ENCODE measurements at places on chromosomes 11 and 22. TPM values are rescaled to one million over a fixed set of nuclear protein-coding genes. Genes with fewer than 3 reads are reported as not detected.
A peak's percentile ranks its signal among the peaks of the same experiment; 100 is the strongest.

GRCh38 chr11:11349106-11349825, 3.8 kb downstream of the CSNK2A3 start:
- DNase-seq, result no peak

- DNase-seq, result no peak
Measured at GRCh38 chr11:73671701-73672100, 25.3 kb downstream of the PLEKHB1 start.

The OR4C12 gene
- not detected for total RNA-seq

The RCOR2 gene
- total RNA-seq, result 2.1 TPM

DNA sequence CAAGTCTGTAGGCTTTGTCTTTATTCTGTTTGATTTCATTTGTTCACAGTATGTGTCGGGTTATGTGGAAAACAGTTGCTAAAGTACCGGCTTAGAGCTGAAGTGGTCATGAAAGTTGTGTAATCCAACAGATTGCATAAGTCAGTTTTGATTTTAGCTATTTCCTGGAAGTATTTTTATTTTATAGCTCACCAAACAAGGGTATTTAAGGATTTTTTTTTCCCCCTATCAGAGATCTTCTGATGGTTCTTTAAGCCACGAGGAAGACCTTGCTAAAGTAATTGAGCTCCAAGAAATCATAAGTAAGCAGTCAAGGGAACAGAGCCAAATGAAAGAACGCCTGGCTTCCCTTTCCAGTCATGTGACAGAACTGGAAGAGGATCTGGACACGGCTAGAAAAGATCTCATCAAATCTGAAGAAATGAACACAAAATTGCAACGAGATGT, 55.9 kb downstream of the PPFIA1 start:
- no peak for DNase-seq

The CARD18 gene
- not detected for total RNA-seq

DNA sequence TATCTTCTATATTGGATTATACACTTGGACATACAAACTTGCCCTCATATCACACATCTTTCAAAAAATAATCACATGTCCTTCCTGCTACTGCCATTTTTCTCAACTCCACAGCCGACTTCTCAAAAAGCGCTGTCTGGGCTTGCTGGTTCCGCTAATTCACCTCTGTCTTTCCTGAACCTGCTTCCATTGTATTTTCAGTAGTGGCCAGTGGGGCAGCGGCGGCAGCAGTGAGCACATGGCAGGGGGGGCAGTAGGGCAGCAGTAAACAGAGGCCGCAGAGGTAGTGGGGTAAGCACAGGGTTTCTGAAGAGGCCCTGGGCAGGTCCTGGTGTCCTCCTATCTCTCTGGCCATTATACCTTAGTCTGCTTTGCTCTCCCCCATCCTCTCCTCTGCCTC, 126.3 kb downstream of the RRAS2 start:
- no peak for DNase-seq

The LINC01488 gene
- not detected for total RNA-seq

DNA sequence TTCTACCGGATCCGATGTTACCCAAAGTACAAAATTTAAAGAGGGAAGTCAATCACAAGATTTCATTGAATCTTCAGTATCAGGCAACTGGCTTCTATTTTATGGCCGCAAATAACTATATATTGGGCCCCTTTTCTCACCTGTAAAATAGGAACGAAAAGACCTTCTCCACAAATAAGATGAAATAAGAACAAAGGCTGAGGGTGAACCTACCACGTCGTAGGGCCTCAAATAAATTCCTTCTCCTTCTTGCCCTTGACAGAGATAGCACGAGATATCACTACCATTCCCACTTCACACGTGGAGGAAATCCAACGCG, 794 bp upstream of the EMSY start:
- no peak for DNase-seq

- no peak for DNase-seq
Measured at GRCh38 chr22:23243006-23243573, 62.8 kb downstream of the BCR start.

GRCh38 chr11:116697011-116697410, 75.8 kb downstream of the BUD13 start:
- DNase-seq, result no peak

- peak; percentile 17 for DNase-seq
Measured at GRCh38 chr22:18110194-18110953, at the start of gene TUBA8. TUBA8 (plus strand) TSS chr22:18110809; CDS start chr22:18110866, 57 bp downstream.

GRCh38 chr11:132911186-132911585, 621.1 kb downstream of the OPCML start:
- peak; percentile 85 for DNase-seq

The MMP8 gene
- 3.3 TPM for total RNA-seq

The GUCY1A2 gene
- total RNA-seq, result 0.24 TPM

DNA sequence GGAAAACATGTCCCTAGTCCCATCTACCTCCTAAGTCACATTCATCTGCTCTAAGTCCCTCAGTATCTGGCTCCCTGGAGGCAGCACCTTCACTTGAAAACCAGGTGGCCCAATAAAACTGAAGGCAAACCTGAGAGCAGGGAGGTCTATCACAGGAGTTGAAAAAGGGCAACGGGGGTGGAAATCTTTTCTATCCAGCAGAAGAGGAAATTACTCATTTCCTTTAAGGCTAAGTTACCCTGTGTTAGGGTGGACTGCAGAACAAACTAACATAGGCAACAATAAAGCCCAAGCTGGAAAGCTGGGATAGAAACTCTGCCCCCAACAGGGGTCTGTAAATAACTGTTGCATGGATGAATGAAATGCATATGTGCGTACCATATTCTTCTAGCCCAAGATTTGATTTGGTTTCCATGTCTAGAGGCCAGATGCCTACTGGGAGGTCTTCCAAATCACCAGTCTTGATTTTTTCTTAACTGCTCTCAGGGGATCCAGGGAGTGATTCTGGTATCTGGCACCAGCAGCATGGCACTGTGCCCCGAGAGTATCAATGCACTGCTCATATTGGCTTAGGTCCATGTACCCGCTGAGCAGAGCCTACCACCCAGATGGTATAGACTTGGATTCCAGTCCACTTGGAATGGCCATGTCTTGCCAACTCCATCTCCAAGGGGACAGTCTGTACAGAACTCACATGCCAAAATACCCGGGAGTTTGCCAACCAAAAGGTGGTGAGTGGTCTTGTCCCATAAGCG, 350.0 kb upstream of the NCAM1 start:
- DNase-seq, result no peak

The MYOD1 gene
- not detected for total RNA-seq

The CCDC116 gene
- 0.10 TPM for total RNA-seq

DNA sequence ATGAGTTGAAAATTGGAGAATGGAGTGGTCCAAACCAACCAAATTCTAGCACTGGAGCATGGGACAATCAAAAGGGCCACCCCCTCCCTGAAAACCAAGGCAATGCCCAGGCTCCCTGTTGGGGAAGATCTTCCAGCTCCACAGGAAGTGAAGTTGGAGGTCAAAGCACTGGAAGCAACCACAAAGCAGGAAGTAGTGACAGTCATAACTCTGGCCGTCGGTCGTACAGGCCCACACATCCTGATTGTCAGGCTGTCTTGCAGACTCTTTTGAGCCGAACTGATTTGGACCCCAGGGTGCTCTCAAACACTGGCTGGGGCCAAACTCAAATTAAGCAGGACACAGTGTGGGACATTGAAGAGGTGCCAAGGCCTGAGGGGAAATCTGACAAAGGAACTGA, 80.5 kb upstream of the ADSL start:
- no peak for DNase-seq

- peak; percentile 25 for DNase-seq
Measured at GRCh38 chr11:10564696-10565318, 3.7 kb downstream of the LYVE1 start.

DNA sequence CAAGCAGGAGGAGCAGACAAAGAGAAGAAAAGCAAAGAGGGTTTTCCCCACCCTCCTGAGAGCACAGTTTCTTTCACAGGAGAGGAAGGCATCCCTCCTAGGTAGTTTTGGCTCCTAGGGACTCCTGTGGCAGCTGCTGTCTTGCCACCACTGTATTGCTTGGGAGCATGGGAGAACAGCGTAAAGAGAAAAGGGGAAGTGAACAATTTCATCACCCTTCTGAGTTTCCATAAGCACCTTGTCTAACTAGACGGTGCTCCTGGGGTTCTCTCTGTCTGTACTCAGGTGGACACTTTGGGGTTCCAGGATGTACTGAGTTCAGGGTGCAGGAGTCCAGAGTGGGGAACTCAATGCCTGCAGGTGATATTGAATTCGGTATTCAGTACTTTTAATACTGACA, 1430.5 kb downstream of the TBC1D22A start:
- no peak for DNase-seq

The CECR2 gene
- 0.12 TPM for total RNA-seq

The GRAMD1B gene
- 16.9 TPM for total RNA-seq

The GLYAT gene
- total RNA-seq, result 0.60 TPM

DNA sequence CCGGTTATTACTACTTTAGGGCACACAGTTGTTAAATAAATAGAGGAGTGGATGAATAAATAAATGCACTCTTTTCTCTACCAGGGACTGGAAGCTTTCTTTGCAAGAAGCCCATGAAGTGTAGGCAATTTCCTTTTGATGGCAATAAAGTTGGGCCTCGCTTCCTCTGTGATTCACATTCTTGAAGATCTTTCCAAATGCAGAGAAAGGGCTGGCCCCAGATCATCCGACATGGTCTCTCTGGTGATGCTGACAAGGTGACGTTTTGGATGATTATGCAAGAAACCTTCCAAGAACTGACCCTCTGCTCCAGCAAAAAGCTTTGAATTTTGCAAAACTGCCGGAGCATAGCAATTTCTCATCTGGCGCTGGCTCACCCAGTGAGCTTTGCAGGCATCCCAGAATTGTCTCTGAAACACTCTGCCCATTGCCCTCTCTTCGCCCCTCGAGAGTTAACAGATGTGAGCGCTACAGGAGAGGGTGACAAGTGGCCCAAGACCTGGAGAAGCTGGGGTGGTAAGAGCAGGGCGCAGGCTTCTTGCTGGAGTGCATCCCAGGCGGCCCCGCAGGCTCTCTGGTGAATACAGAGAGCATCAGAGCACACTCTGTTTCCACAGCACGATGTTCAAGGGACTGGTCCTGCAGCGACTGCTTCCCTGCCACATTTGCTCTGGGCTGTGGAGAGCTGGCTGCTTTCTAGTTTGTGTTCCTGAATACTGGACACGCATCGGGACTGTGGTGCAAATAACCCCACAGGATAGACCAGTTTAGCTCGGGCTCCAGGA, 11.5 kb upstream of the IFT27 start:
- no peak for DNase-seq

The SMTN gene
- total RNA-seq, result 72.3 TPM

The FOLR3 gene
- total RNA-seq, result not detected

GRCh38 chr11:15258433-15259165, 143.9 kb downstream of the INSC start:
- no peak for DNase-seq

DNA sequence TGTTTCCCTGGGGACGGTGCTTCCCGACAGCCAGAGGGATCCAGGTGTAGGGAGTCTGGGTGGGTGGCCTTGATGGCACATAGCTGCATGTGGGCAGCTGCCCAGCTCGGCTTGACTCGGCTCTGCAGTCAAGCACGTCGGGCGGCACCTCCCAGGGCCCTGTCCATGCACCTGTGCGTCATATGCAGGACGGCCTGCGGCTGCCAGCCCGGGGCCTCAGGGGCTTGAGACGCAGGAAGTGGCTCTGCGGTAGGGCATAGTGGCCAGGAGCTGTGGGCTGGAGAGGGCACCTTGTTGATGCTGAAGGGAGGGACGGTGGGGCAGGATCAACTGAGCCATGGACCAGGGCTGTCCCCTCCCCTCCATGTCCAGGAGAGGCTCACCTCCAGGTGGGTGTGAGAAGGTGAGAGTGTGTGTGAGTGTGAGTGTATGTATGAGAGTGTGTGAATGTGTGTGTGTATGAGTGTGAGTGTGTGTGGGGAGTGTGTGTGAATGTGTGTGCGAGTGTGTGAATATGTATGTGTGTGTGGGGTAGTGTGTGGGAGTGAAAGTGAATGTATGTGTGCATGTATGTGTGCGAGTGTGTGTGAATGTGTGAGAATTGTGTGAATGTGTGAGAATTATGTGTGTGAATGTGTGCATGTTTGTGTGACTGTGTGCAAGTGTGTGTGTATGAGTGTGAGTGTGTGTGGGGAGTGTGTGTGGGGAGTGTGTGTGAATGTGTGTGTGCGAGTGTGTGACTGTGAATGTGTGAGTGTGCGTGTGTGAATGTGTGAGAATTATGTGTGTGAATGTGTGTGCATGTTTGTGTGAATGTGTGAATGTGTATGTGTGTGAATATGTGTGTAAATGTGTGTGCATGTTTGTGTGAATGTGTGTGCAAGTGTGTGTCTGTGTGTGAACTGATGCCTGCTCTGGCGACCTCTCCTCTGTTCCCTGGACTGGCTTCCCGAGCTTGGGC, 5.7 kb upstream of the SUN2 start:
- DNase-seq, result no peak

DNA sequence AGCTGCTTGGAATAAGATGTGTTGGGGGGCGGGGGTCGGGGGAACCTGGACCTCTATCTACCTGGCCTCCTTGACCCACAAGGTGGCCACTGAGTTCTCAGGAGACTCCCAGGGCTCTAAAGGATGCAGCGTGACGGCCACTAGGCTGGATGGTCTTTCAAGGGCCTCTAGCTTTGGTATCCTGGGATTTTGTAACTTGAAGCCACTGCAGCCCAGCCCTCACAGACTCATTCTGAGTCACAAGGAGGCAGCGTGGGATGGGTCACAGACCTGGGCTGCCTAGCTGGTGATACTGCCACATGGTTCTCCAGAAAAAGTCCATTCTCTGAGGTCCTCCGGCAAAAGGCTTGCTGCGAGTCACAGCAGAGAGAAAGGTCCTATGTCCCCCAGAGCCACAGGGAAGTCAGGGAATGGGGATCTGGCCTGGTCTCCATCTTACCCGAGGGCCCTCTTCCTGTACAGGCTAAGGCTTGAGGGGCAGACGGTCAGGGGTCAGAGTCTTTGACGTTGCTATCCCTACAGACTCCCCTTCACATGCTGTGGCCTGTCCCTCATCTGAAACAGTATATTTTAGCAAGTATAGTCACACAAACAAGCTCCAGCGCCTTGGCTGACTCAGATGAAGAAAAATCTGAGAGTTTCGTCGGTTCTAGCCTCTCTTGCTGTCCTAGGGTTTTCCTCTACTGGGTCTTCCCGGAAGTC, 52.4 kb downstream of the KCNC1 start:
- DNase-seq, result peak; percentile 72
